GM23248 (cell line): ENCODE measurements at places on chromosomes 4 and X. TPM values are rescaled to one million over a fixed set of nuclear protein-coding genes. Genes with fewer than 3 reads are reported as not detected.
A peak's percentile ranks its signal among the peaks of the same experiment; 100 is the strongest.

- no peaks in the 10 kb centered on the region for H3K27me3 ChIP-seq
- H3K4me1 ChIP-seq = no peaks in the 10 kb centered on the region
- no peak overlapping the region for H3K4me3 ChIP-seq
- no peak overlapping the region for H3K27ac ChIP-seq
Measured at GRCh38 chr4:42708625-42709024, 51.7 kb upstream of the ATP8A1 start.

- no peak overlapping the region for H3K27ac ChIP-seq
- H3K4me3 ChIP-seq = no peak overlapping the region
- DNase-seq = no peak
- no peaks in the 10 kb centered on the region for H3K27me3 ChIP-seq
- no peaks in the 10 kb centered on the region for H3K36me3 ChIP-seq
- H3K4me1 ChIP-seq = no peaks in the 10 kb centered on the region
Measured at GRCh38 chrX:154430916-154431315, 2.4 kb downstream of the ATP6AP1 start.

DNA sequence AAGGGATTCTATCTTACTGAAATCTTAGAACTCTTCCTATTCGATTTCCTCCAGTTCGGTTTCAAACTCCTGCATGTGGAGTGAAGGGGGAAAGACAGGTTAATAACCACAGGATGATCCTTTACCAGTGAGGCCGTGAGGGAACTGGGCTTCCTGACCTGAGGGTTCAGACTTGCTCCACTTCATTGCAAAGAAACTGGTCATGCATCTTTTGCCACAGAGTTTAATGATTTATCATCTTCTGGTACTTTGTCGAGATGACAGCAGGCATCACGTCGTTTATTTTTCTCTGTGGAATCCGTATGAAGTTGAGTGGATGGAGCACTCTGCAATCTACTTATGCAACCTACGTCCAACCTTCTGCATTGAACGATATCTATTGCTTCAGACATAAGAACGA, 145.9 kb upstream of the NLGN4X start:
- no peak overlapping the region for H3K4me3 ChIP-seq
- DNase-seq = no peak
- H3K4me1 ChIP-seq = no peaks in the 10 kb centered on the region
- H3K36me3 ChIP-seq = no peaks in the 10 kb centered on the region
- no peak overlapping the region for H3K27ac ChIP-seq
- H3K27me3 ChIP-seq = no peaks in the 10 kb centered on the region

DNA sequence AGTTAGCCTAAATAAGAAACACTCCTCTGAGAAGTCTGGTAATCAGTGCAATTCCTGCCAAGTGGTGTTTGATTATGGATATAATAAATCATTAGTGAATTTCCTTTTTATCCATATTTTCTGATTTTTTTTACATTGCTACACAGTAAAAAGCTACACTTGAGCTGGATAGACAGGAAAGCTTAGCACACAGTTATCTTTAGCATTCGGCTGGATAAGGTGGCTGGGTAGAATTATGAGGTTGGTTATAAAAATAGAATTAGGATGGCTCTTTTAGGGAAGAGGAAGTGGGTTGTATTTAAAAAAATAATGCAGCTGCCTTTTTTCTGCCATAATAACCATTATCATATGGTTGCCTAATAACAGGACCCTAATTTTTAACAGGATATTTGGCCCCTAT, 460.6 kb downstream of the NAF1 start:
- H3K4me1 ChIP-seq = no peaks in the 10 kb centered on the region
- no peak overlapping the region for H3K4me3 ChIP-seq
- no peaks in the 10 kb centered on the region for H3K27me3 ChIP-seq
- H3K36me3 ChIP-seq = no peaks in the 10 kb centered on the region
- H3K27ac ChIP-seq = no peak overlapping the region
- DNase-seq = no peak

The ABLIM2 gene
- not detected in 2 replicates for total RNA-seq

GRCh38 chr4:100246697-100247096, 56.4 kb upstream of the DDIT4L start:
- no peak for DNase-seq
- no peaks in the 10 kb centered on the region for H3K4me1 ChIP-seq
- H3K4me3 ChIP-seq = no peak overlapping the region
- H3K27me3 ChIP-seq = no peaks in the 10 kb centered on the region
- no peaks in the 10 kb centered on the region for H3K36me3 ChIP-seq

GRCh38 chr4:74056114-74056857, 17.8 kb upstream of the CXCL3 start:
- H3K4me3 ChIP-seq = no peak overlapping the region
- no peaks in the 10 kb centered on the region for H3K27me3 ChIP-seq
- no peaks in the 10 kb centered on the region for H3K36me3 ChIP-seq
- peak overlapping the region; percentile 86 for H3K27ac ChIP-seq

GRCh38 chrX:102560423-102561068, 38.8 kb upstream of the ARMCX5 start:
- no peak for DNase-seq
- no peaks in the 10 kb centered on the region for H3K4me1 ChIP-seq
- no peaks in the 10 kb centered on the region for H3K36me3 ChIP-seq
- H3K4me3 ChIP-seq = no peak overlapping the region
- no peak overlapping the region for H3K27ac ChIP-seq

DNA sequence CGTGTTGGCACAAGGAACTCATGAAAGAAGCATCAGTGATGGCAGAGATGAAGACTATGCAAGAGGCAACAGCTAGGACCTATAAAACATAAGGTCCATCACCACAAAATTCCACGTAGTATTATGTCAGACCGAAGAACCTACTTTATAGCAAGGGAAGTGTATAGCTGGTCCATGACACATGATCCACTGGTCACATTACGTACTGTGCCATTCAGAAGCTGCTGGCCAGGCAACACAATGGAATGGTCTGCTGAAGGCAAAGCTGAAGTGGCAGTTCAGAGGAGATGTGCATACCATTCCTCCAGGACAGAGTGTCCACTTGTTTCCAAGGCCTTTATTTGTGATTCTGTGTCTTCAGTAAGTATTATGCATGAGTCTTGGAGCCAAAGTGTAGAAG, 215.5 kb upstream of the UGT8 start:
- H3K27ac ChIP-seq = no peak overlapping the region; the same call in 1 of the 2 replicates
- H3K36me3 ChIP-seq = no peaks in the 10 kb centered on the region
- H3K27me3 ChIP-seq = peaks cover 5% of the 10 kb centered on the region; the same call in 1 of the 2 replicates
- no peak overlapping the region for H3K4me3 ChIP-seq

DNA sequence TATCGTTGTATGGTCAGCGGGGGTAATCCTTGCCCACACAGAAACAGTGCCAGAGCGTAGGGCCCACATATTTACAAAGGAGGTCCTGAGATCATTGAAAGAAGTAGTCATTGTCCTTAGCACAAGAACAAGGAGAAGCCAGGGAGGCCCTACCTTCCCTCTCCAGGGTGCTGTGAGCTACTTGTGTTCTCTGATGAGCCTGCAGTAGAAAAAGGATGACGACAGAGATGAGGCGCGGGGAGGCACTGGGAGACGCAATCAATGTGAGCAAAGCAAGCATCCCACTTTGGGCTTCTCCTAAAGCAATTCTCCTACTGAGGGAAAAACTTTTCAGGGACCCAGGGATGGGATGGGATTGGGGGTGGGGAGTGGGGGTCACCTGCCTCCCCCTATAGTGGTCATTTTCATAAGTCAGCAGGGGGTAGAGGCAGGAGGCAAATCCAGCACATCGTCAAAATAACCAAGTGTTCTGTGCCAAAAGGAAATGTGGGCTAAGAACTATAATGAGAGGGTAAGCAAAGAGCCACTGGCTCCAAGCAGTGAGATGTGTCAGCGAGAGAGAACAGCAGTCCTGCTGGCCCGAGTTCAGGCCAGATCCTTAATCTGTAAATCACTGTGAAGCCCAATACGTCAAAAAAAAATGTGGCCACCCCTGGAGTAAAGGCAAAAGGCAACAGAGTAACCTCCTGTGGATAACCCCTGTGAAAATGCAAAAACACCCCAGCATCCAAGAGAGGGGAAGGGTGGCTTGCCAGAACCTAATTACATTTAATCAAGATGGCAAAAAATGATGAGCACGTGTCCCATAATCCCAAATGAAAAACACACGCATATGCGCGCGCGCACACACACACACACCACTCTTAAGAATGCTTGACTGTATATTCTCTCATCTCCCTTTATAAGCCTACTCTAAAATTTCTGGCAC, 136.6 kb upstream of the HHIP start:
- DNase-seq = no peak
- no peaks in the 10 kb centered on the region for H3K36me3 ChIP-seq
- H3K27me3 ChIP-seq = no peaks in the 10 kb centered on the region; the same call in 1 of the 2 replicates
- H3K27ac ChIP-seq = no peak overlapping the region
- H3K4me3 ChIP-seq = no peak overlapping the region

GRCh38 chrX:68686097-68686977, 38.9 kb downstream of the STARD8 start:
- H3K4me3 ChIP-seq = peak overlapping the region; percentile 63
- no peak overlapping the region for H3K27ac ChIP-seq
- H3K4me1 ChIP-seq = peaks cover 3% of the 10 kb centered on the region; the same call in 1 of the 2 replicates
- no peaks in the 10 kb centered on the region for H3K36me3 ChIP-seq

The TLR2 gene
- not detected in 2 replicates for total RNA-seq

- DNase-seq = peak; percentile 91
- no peaks in the 10 kb centered on the region for H3K36me3 ChIP-seq
- H3K4me1 ChIP-seq = no peaks in the 10 kb centered on the region
- H3K27ac ChIP-seq = peak overlapping the region; percentile 84
Measured at GRCh38 chr4:1683261-1683735, 815 bp downstream of the FAM53A start.

- no peaks in the 10 kb centered on the region for H3K4me1 ChIP-seq
- no peaks in the 10 kb centered on the region for H3K36me3 ChIP-seq
- DNase-seq = no peak
- no peak overlapping the region for H3K27ac ChIP-seq
- H3K27me3 ChIP-seq = no peaks in the 10 kb centered on the region
- H3K4me3 ChIP-seq = no peak overlapping the region
Measured at GRCh38 chrX:41946989-41947612, 23.7 kb upstream of the CASK start.

The PNMA5 gene
- total RNA-seq = not detected in 2 replicates

DNA sequence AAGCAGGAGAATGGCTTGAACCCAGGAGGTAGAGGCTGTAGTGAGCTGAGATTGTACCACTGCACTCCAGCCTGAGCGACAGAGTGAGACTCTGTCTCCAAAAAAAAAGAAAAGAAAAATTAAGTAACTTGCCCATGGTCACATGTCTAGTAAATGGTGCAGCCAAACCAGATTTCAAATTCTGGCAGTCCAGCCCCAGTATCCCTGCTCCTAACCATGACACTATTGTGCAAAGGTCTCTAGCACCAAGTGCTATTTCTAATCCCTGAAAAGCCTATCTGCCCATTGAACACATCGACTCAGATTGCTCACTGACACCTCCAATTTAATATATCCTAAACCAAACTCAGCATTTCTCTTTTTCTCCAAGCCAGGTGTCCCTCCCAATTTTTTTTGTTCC, 7.6 kb upstream of the LAMP2 start:
- H3K4me1 ChIP-seq = no peaks in the 10 kb centered on the region
- H3K36me3 ChIP-seq = no peaks in the 10 kb centered on the region
- no peak overlapping the region for H3K27ac ChIP-seq
- no peaks in the 10 kb centered on the region for H3K27me3 ChIP-seq
- H3K4me3 ChIP-seq = no peak overlapping the region
- no peak for DNase-seq

GRCh38 chrX:69146739-69147138, 18.5 kb downstream of the PJA1 start:
- H3K36me3 ChIP-seq = no peaks in the 10 kb centered on the region
- no peaks in the 10 kb centered on the region for H3K4me1 ChIP-seq
- H3K27ac ChIP-seq = no peak overlapping the region
- no peak for DNase-seq

DNA sequence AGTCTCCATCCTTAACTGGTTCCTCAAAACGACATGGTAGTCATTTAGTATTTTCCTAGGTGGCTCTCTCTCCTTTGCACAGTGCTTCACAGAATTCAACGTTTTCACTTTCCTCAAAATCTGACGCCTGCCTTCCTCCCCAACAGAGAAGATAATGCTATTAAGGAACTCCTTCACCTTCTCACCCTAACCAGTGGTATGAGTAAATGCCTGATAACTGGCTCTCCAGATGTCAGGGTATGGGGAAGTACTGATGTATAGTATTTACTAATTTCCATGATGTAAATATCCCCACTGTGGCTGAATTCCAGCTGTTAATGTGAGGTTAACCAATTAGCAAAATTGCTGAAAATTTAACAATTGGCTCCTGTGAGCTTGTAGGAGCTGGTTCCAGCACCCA, 28.8 kb upstream of the NSUN7 start:
- no peaks in the 10 kb centered on the region for H3K4me1 ChIP-seq
- no peak for DNase-seq
